ENCODE measurements at places on chromosomes 4 and X.
A peak's percentile ranks its signal among the peaks of the same experiment; 100 is the strongest.

GRCh38 chr4:138919094-138919936 is 96.3 kb upstream of the NOCT start:
- DNase-seq, result peak; percentile 86

DNA sequence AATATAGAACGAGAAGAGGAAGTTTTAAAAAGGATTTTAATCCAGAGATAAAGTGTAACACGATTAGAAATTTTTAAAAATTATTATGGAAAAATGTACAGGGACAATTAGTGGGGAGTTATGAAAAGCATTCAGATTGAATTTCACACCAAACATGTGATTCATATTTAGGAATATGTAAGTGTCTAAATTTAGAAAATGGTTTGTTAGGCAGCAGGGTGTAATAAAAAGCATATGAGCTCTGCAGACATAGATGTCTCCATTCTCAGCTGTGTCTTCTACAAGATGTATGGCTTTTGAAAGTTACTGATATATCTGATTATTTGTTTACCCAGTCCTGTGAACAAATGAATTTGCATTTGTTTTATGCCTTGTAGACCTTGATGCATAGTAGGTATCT is 638.9 kb upstream of the AGA start:
- DNase-seq, result no peak

DNA sequence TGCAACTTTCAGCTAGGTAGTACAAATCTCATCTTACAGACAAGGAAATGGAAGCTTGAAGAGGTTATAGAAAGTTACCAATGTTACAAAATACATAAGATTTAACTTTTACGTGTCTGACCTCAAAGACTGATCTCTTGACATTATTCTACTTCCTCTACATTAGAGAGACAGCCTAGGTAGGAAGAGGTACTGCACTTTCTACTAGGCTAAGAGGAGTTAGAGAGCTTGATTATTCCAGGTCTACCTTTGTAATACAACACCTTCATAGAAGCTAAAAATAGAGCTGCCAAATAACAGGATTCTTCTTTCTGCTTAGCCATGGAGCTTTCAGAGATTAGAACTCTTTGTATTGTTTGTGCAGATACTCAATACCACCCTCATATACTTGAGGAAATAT is 147.6 kb upstream of the NPY2R start:
- no peak for DNase-seq

GRCh38 chrX:45614853-45615252 is 414.2 kb upstream of the DIPK2B start:
- no peak for DNase-seq

DNA sequence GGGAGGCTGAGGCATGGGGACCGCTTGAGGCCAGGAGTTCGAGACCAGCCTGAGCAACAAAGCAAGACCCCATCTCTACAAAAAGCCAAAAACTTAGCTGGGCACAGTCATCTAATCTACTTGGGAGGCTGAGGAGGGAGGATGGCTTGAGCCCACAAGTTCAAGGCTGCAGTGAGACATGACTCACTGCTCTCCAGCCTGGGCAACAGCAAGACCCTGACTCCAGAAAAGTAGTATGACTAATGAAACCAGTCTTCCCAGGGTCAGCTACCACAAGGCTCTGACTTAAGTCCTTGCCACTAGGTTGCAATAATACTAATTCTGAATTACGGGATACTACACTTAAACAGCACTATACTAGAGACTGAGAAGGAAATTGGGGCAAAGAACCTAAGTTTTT is 33.1 kb downstream of the ERVMER34-1 start:
- no peak for DNase-seq

GRCh38 chr4:7769396-7770223 is 170.1 kb downstream of the AFAP1 start:
- DNase-seq, result no peak

DNA sequence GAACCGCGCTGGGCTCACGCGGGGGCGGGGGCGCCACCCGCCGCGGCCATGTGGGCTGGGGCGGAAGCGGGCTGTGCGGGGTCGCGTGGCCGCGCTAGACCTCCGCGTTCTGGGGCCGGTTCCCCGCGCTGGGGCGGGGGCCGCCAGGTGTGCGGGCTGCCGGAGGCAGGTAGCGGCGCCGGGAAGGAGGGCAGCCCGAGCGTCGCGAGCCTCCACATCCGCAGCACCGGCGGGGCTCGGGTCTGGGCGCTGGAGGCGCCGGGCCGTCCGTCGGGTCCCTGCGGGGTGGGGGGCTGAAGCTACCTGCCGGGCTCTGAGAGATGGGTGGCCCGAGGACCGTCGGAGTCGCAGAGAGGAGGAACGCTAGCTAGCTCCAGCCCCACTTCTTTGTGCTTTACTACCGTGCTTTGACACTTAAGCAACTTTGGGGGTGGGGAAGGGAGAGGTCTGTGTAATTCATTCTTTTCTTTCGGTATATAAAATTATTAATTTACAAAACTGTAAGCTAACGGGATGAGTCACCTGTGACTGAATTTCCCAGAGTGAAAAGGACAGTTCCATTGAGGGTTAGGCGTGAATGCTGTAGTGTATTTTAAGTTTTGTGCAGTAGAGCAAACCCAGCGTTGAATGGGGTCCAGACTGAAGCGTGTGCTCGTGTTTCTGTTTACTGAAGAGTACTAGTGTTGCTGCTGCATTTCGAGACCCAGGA is 689 bp downstream of the METAP1 start:
- peak; percentile 51 for DNase-seq

DNA sequence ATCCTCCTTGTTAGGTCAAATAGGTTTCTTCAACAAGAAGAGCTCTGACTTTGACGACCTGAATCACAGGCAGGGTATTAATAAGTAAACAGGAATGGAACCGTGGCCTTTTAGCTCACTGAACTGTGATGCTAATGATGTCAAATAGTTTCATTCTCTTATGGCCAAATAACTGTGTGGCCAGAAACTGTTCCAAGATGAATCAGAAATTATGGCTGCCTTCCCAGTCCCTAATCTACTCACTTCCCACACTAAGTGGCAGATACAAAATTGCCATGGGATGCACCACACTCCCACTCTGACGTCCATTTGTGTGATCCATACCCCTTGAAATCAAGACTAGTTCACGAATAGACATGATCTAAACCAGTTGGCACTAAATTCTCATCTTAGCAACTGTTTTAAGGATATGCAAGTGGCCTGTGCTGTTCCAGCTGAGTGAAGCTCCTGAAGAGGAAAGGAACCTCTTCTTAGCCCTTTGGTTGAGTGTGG is 455.4 kb downstream of the IL15 start:
- DNase-seq, result no peak

GRCh38 chr4:55218041-55218440 is 92.6 kb upstream of the KDR start:
- no peak for DNase-seq

GRCh38 chr4:20075248-20075871 is 176.3 kb upstream of the SLIT2 start:
- DNase-seq, result no peak

DNA sequence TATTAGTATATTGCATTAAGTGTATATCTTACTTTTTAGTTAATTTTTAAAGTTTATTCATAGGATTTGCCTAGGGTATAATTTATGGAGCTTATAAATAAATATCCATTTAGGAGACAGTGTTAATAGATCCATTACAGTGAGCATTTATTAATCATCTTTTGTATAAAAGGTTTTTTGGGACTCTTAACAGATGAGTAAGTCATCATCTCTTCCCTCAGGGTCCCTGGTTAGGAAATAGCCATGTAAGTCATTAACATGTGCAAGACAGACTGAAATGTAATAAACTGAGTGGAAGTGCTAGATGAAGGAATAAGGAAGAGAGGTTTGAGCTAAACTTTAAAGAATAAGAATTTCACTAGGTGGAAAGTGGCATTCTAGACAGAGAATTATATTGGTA is 69.2 kb downstream of the PAQR3 start:
- no peak for DNase-seq

- DNase-seq, result no peak
These were observed 13.5 kb downstream of the KDM5C start for GRCh38 chrX:53211391-53211978.

- DNase-seq, result no peak
These were observed 7.8 kb upstream of the XK start for GRCh38 chrX:37677765-37678164.

DNA sequence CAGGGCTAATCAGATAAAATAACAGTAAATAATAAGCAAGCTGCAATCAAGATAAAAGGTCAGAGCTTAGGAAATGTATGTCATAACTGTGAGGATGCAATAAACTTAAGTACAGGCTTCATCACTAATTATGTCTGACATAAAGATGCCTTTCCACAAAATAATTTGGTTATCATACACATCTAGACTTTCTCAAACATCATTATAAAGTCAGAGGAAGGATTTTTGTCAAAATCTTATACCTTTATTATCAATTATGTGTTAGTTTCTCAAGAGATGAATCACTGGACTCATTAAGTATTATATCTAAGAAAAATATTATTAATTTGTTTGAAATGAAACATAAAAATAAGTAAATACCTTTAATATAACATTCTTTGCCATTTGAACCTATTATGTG is 695.4 kb upstream of the INTU start:
- DNase-seq, result no peak

- DNase-seq, result no peak
These were observed 1027.3 kb downstream of the PCDH18 start for GRCh38 chr4:136505020-136505419.

- peak; percentile 98 for DNase-seq
These were observed at the start of gene TCEANC for GRCh38 chrX:13652850-13653693. TCEANC (plus strand) TSS chrX:13653141; CDS start chrX:13662509, 9,368 bp downstream.

GRCh38 chrX:21383546-21383945 is 9.3 kb downstream of the CNKSR2 start:
- no peak for DNase-seq

- DNase-seq, result no peak
These were observed 44.8 kb downstream of the SMARCA1 start for GRCh38 chrX:129478516-129478915.
